ENCODE measurements at places on chromosomes 6 and 20.
A peak's percentile ranks its signal among the peaks of the same experiment; 100 is the strongest.

DNA sequence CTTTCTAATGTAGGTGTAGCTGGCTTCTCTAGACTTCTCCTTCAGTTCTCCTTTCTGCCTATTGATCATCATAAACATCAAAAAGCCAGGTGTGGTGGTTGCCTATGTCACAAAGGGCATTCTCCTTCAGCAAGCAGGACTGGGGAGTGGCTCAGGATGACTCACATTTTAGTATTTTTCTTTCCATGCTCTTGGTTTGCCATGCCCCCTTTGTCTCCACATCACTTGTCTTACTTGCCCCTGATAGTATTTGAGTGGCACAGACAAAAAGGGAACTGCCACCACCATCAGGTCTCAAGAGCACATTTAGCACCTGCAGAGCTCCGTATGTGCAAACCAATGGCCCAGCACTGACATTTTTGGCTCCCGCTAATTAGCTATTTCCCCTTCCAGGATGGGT is 698.8 kb downstream of the DHX35 start:
- DNase-seq = no peak

GRCh38 chr20:44089987-44090674 is 96.9 kb downstream of the JPH2 start:
- DNase-seq = peak; percentile 48

DNA sequence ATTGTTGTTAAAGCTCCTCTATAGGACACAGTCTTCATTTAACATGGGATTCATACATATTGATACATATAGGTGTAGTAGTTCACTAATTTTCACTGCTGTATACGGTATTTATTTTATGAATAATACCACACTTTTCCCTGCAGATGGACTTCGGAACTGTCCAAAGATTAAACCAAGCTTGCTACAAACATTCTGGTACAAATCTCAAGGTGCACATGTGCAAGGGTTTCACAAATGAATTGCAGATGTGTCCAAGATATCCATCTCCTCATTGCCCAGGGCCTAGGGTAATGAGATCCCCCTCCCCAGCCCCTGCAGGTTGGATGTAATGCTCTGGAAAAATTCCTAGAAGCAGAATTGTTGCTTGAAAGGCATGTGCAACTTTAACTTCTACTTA is 31.4 kb downstream of the DTNBP1 start:
- DNase-seq = no peak

- no peak for DNase-seq
Observed at GRCh38 chr6:19525673-19526072, 311.5 kb upstream of the ID4 start.

DNA sequence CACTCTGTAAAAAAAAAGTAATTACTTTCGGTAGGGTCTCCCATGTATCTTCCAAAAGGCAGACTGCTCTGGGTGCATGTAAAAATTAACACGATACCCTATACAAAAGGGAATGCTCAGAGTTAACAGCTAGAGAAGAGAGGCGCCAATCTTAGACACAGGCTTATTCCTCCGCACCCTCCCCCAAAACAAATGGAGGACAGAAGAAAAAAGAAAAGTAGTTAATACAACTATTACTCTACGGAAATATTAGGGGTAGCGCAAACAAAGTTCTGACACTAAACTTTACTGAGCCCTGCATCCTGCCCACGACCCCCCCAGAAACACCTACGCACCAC is 331 bp upstream of the UFL1 start:
- DNase-seq = no peak

DNA sequence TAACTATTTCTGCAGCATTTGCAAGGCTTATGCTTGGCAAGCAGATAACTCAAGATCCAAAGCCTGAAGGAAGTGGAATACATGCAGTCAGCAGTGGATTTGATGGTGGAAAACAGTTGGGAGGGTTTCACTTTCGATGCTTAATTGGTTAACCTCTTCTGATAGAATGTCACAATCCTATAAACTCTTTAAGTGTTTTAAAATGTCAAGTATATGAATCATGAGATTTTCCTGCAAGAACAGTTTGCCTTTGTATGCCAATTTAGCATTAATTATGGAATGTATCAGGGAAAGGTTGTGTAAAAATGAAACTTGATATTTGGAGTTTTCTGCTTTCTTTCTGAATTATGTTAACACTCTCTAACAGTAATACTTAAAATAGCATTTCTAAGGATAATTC is 36.6 kb downstream of the NKX2-4 start:
- DNase-seq = no peak

DNA sequence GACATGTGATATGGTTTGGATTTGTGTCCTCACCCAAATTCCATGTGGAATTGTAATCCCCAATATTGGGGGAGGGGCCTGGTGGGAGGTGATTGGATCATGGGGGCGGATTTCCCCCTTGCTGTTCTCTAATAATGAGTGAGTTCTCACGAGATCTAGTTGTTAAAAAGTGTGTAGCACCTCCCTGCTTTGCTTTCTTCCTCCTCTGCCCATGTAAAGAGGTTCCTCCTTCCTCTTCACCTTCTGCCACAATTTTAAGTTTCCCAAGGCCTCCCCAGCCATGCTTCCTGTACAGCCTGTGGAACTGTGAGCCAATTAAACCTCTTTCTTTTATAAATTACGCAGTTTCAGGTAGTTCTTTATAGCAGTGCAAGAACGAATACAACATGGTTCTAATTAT is 2.1 kb upstream of the ZNF451 start:
- DNase-seq = no peak

DNA sequence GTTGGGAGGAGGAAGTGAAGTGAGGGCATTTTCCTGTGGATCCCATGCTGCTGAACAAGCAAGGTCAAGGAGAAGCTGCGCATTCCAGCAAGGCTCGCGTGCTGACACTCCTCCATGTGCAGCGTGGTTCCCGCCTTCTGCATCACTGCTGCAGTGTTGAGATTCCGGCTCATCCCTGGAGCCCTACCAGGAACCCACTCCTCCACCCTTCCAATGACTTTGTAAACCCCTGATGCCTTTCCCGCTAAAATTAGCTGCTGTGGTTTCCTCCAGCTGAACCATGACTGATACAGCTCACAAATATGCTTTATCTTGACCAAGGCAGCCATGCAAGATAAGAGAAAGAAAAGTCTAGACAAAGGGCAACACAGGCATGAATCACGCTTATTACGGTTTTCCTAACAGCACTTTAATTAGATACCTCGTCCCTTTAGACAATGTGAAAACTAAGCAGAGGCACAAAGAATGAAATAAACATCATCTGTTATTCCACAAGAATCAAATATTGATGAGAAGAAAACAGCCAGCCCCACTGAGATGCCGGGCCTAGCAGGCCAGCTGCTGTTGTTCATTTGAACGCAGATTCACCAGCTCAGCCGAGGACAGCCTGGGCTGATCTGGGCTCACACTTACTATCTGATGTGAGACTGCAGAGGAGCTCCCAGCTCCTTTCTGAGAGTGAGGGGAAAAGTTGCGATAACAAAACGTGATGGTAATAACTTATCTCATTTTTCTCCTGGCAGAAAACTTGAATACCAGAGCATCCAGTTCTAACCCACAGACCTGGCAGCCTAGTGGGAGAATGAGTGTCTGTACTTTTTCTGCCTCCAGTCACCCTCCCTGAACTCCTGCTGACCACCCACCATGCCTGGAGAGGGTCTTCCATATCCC is 14.2 kb upstream of the BNIP5 start:
- peak; percentile 94 for DNase-seq

- DNase-seq = no peak
Observed at GRCh38 chr6:127289934-127290333, 23.3 kb downstream of the RNF146 start.

- no peak for DNase-seq
Observed at GRCh38 chr20:62357681-62358080, 9.4 kb downstream of the LAMA5 start.

- no peak for DNase-seq
Observed at GRCh38 chr20:20847814-20848213, 135.4 kb upstream of the RALGAPA2 start.

DNA sequence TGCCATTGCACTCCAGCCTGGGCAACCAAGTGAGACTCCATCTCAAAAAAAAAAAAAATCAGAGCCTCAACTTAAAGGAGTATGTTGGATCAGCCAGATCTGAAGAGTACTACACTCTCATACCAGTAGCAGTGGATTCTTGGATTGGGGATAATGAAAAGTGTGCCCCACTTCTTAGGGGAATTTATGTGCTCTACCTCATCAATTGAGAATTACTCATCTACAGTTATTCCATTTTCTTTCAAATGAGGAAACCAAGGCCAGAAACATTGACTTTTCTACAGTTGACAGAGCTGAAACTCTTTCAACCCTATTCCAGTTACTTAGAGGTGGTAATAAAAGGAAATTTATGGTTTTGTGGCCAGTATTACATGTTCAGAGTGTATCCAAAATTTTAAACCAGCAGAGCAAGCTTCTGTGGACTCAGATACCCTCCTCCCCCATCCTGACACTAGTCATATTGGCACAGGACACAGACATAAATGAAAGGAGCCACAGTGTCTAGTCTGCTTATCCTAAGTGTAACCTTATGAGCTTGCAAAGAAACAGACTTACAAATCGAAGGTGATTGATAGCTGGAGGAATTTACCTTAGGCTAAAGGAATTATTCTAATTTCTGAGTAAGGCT is 51.2 kb downstream of the ORC3 start:
- no peak for DNase-seq

GRCh38 chr6:79635232-79635543 is 4.1 kb downstream of the SH3BGRL2 start:
- DNase-seq = peak; percentile 28

DNA sequence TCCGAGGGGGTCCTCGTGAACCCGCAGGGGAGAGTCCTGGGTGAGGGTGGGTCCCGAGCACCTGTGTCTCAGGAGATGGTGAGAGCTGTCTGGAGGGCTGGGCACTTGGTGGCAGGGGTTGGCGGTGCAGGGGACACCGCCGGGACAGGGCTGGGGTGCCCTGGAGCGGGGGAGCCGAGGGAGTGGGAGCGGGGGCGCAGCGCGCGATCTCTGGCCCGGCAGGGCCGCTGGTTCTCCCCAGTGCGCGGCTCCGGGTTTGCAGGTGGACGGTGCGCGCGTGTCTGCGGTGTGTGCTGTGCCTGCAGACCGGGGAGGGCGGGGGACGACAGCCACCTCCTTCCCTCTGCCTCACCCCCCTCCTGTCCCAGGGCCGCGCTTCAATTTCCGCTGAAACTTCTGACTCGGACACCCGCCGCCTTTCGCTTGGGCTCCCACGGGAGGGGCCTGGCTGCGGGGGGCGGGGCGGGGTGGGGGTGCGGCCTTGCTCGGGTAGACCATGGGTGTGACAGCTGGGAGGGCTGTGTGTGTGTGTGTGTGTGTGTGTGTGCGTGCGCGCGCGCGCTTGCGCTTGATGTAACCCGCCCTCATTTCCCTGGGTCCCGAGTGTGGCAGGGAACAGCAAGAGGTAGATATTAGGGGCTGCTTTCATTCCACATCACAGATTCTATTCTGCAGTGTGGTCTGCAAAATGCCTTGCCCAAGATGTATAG is 1.2 kb downstream of the TRIB3 start:
- peak; percentile 51 for DNase-seq

GRCh38 chr6:109000289-109000688 is 94.4 kb downstream of the SESN1 start:
- no peak for DNase-seq

DNA sequence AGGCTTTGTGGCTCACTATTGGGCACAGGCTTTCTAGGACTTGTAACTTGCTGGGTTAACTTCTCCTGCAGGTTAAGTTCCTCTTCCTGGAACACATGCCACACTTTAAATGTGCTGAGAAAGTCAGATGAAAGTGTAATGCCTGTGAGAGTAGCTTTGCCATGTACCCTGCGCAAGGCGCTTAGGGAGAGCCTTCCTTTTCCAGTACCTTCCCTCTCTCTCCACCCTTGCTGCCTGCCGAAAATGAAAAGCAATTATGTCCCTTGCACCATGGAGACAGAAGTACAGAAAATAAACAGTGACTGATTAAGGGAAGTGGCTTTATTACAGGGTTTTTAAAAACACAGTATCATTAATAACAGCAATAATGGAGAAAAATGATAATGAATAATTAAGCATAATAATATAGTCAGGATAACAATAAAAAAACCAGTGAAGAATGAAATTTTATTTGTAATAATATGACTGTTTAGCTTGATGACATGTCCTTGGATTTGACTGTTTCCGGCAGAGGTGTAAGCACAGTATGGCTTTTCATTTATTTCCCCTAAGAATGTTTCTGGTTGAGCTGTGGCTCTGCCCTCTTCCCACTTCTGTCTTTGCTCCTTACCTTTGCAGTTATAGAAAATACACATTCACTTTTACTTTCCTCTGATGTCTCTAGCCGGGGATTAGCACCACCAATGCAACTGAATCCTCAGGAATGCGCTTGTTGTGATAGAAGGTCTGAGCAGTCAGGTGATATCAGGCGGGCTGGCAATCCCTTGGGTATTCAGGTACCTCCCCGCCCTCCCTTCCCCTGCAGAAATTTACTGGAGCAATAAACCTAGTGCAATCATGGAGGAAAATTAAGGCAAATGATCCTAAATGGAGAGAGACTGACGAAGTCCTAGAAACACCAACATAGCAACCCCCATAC is 472.3 kb upstream of the CITED2 start:
- DNase-seq = no peak

DNA sequence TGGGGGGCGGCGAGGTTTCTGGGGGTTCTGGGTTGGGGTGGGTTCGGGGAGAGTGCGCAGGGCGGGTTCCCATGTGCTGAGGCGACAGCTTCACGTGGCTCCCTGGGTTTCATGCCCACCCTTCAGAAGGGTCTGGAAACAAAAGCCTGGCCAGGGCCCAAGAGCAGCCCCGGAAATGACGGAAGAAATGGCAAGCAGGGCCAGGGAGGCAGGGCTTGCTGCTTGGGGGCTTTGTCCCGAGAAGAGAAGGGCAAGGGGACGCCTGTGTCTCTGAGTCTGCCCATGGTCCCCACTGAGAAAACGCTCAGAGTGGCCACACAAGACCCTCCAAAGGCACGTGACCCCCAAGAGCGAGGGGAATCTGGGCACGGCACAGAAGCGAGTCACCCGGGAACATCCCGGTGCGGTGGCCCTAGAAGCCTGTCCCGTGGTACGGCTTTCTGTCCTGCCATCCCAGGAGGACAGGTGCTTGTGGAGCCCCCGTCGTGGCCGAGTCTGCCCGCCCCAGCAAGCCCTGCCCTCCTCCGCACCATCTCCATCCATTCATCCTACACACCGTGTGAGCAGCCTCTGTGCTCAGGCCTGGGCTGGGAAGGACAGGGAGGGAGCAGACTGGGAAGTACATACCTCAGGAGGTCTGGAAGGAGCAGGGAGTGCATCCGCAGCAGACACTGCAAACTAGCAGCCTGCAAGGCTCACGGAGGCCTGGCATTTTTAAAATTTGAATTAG is 9.0 kb downstream of the NPEPL1 start:
- no peak for DNase-seq

DNA sequence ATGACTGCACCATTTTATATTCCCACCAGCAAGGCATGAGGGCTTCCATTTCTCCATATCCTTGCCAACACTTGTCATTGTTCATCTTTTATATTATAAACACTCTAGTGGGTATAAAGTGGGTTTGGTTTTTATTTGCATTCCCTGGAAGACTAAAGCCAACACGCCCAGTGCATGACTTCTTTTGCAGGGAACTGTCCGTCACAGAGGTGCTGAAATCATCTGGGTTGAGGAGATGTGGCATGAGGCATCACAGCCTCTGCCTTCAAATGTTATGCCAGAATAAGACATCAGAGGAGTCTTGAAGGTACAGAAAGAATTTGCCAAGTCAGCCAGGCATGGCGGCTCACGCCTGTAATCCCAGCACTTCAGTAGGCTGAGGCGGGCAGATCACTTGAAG is 29.9 kb upstream of the FAM210B start:
- DNase-seq = peak; percentile 62
